Mesangial cell (primary cell): ENCODE measurements at places on chromosomes 6 and 20. TPM values are rescaled to one million over a fixed set of nuclear protein-coding genes. Genes with fewer than 3 reads are reported as not detected.

SLC17A2 gene
- 0.25 TPM in 1 of 2 replicates, not detected in the other for total RNA-seq

FAM209B gene
- not detected in 2 replicates for total RNA-seq

LINC00237 gene
- not detected in 2 replicates for total RNA-seq

CALHM5 gene
- total RNA-seq: 0.49 and 0.89 TPM in 2 replicates

EFCAB8 gene
- under 0.01 TPM in 1 of 2 replicates, not detected in the other for total RNA-seq

SNAP25 gene
- total RNA-seq: 1.9 and 2.0 TPM in 2 replicates

CTCFL gene
- under 0.01 TPM in 1 of 2 replicates, not detected in the other for total RNA-seq

DLK2 gene
- total RNA-seq: 0.38 and 1.3 TPM in 2 replicates

C6orf118 gene
- total RNA-seq: 0.13 TPM in 1 of 2 replicates, not detected in the other
